NCI-H2081 treated with DMSO at 0.1 percent for 48 hours (cell line): ENCODE measurements at places on chromosomes 13 and 19.

- DNase-seq = no peak
Observed at GRCh38 chr19:30206187-30206586, 166.0 kb upstream of the ZNF536 start.

GRCh38 chr13:26423629-26424028, 133.9 kb upstream of the WASF3 start:
- no peak for DNase-seq

DNA sequence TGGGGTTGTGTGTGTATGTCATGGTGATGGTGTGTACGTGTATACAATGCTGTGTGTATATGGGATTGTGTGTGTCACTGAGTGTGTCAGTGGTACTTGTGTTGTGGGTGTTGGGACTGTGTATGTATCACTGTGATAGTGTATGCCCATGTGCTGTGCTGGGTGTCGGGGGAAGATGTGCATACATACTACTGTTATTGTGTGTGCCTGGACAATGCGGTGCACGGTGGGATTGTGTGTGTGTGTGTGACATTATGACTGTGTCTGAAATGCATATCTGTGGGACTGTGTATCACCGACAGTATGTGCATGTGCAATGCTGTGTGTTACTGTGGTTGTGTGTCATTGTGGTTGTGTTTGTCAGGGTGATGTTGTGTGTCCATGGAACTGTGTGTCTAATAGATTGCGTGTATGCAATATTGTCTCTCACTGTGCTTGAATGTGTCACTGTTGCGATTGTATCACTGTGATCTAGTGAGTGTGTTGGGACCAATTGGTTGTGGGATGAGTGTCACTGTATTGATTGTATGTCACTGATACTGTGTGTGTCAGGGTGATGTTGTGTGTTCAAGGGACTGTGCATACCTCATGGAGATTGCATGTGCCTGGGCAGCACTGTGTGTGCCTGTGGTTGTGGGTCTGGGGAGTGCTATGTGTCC, 11.0 kb upstream of the BBC3 start:
- DNase-seq = no peak

DNA sequence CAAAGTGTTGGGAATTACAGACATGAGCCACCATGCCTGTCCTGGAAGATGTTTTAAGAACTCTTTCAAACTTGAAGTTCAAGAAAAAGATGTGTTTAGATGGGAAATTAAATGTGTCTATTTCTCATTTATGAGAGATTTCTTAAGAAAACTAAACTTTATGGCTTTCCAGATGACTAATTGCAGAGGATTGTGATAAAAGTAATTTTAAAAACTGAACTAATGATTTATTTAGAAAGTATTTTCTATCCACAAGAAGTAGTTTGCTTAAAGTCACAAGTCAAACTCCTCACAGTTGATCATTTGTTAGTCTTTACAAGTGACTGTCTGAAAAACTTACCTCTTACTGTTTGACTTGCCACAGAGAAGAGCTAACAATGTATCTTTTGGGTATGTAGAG, 89.6 kb upstream of the SPRY2 start:
- no peak for DNase-seq

DNA sequence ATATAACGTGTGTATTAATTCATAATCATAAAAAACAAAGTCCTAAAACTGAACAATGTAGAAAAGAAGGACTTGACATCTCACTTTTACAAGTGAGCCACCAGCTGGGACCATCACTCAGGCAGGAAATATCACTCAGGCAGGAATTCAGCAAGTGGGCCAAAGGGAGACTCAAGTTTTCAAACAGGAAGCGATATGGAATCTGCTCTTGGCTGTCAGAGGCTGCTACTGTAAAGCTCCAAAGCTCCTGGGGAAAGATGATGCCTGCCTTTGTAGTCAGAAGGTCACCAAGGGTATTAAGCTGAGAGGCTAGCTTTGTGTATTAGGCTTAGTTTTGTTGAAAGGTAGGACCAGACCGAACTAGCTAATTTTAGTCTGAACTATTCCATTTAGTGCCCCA, 5.5 kb upstream of the AKAP11 start:
- DNase-seq = no peak
